ENCODE measurements at places on chromosomes 3 and 15.

- no peak for DNase-seq
These were observed 12.6 kb downstream of the RASGRP1 start for GRCh38 chr15:38551720-38552648.

DNA sequence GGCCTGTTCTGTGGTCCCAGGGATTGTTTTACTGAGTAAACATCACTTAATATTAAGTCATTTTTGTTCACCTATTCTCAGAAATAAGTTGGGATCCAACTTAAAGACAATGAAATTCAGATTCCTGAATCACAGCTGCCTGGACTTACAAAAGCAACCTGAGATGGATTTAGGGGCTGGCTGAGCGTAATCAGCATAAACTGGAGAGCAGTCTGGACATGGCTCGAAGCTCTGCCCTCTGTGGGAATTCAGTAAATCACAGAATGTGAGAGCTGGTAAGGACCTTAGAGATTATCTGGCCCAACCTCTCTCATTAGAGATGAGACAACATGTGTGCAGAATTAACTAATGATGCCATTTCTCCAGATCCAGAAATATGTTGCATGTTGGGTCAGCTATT is 23.7 kb downstream of the CCDC80 start:
- DNase-seq, result no peak

DNA sequence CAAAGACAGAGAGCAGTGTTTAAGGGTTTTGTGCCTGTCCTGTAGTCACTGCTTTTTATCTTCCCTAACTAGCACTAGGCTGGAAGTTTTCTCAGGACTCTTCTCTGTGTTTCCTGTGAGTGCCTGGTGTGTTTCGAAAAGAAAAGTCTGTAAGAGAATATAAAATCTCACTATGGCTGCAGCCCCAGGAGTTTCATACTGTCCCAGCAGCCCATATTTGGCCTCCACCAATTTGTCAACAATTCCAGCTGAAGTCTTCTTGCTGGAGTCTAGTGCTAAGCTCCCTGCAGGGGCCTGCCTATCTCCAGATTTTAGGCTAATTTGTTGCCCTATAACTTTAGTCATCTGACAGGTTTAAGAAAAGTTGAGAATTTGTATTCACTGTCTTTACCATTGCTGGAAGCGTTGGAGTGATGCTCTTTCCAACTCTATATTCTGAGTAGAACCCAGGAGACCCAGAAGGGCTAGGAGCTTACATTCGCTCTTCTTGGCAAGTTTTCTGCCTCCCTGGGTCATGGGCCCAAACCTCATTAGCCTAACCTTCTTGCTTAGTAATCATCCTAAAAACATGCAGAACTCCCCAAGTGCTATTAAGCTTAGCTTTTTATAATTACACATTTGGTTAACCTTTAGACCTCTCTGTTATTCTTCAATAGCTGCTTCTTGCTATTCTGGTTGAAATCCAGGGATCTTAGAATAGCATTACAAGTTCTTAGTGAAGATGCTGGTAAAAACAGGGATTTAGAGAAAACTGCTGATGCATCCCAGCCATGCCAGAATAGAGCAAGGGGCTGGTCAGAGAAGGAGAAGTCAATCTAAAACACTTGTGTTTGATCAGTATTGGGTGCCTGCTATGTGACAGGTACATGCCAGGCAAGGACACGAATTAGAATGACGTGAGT is 283.1 kb downstream of the NEK10 start:
- DNase-seq, result no peak

- DNase-seq, result no peak
These were observed 9.5 kb downstream of the SMAD3 start for GRCh38 chr15:67074886-67075229.

GRCh38 chr15:65980824-65981456 is 111.6 kb downstream of the RAB11A start:
- no peak for DNase-seq

DNA sequence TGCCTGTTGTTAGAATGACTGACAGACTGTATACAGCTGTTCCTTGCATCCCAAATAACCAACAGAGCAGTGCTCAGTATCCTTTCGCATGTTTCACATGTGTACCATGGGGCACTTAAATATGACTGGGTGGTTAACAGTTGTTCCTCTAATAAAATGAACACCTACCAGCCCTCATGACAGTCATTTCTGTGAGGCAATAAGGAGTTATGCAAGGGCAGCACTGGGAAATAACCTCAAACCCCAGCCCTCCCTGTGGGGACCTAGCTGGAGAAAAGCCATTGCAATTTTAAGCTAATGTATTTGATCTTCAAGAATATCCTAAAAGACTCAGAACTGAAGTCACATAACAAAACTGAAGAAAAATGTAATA is 7.3 kb downstream of the RFT1 start:
- DNase-seq, result no peak

DNA sequence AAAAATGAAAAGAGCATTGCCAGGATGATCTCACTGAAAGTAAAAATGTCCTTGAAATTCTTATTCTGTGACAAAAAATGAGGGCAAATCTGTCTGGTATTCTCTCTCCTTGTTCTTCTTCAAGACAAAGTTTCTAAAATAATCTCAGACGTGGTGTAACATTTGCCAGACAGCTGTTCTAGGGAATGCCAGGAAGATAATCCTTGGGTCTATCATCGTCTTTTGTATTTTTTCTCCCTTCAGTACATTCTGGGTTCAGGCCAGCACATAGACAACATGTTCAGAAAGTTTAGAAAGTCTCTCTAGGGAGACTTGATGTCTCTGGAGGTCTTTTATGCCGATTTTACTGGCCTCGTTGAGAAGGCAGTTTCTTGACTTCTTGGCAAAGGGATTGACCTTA is 121.2 kb upstream of the HES1 start:
- DNase-seq, result no peak

- DNase-seq, result no peak
These were observed 8.8 kb upstream of the MYO5A start for GRCh38 chr15:52537459-52537858.

GRCh38 chr3:48215466-48215865 is 7.8 kb upstream of the CAMP start:
- no peak for DNase-seq

DNA sequence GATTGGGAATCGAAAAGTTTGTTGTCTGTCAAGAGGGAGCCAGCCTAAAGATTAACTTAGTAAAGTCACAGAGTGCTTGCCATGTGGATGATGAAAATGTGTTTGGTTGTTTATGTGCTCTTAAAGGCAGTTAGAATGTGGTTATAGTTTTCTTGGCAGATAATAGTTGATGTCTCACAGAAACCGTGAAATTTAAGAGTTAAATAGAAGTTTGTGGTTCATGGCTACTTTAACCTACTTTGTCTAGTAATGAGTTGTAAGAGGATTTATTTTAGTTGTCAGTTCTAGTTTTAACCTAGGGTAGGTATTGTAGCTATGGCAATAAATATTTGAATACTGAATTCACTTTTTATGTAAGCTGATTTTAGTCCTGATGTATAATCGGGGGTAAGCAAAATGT is 36.4 kb upstream of the EIF3J start:
- DNase-seq, result no peak

DNA sequence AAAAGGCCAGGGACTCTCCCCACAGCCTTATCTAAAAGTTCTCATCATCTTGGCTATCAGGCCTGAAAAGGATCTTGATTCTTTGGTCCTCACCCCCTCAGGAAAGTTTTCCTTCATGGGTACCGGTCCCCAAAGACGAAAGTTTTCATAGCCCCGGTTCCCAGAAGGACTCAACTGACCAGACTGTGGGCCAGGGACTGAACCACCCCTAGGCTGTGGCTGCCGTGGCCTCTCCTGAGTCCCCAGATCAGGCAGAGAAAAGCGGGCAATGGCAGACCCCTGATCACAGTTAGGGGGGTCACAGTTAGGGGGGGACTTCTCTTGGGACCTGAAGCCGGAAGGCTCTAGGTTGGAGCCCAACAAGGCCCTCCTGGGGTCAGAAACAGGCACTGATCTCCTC is 54.8 kb downstream of the LHFPL4 start:
- DNase-seq, result no peak

DNA sequence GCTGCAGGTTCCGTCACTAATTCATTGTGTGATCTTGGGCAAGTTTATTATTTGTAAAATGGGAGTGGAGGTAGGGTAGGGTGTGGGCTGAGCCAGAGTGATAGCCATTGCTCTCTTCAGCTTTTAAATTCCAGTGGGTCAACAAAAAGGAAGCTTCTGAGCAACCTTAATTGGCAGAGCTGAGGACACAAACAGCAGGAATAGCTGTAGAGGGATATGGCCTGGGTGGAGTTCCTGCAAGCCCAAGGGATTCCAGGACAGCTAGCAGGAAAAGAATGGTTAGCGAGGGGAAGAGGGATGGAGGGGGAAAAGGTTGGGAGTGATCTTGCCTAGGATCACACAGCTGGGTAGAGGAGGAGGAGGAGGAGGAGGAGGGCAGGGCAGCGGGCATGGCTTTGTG is 11.4 kb downstream of the CCK start:
- no peak for DNase-seq

DNA sequence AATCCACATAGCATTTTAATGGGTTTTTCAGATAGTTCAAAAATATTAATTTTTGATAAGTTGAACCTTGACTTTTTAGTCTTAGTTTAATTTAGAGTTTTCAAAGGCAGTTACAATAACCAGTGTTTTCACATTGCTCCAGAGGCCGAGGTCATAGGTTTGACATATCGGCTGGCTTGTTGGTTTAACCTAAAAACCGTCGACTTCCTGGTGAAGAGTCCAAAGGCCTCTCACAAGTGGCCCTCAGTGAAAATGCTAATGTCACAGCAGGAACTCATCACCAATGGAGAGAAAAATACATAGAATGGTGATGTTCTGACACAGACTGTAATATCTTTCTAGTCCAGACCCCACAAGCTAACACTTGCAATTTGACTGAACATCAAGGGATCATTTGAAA is 642.3 kb downstream of the PLOD2 start:
- no peak for DNase-seq

DNA sequence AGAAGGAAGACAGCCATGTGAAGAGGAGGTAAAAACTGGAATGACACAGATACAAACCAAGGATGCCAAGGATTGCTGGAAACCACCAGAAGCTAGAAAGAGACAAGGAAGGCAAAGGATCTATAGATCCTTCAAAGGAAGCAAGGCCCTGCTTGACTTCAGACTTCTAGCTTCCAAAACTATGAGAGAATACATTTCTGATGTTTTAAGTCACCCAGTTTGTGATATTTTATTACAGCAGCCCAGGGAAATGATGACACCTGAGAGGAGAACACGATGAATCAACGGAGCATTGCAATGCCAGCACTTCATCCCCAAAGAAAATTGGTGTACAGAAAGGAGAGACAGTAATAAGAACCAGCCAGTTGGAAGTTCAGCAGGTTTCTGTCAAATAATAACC is 116.3 kb downstream of the MAGI1 start:
- DNase-seq, result no peak

DNA sequence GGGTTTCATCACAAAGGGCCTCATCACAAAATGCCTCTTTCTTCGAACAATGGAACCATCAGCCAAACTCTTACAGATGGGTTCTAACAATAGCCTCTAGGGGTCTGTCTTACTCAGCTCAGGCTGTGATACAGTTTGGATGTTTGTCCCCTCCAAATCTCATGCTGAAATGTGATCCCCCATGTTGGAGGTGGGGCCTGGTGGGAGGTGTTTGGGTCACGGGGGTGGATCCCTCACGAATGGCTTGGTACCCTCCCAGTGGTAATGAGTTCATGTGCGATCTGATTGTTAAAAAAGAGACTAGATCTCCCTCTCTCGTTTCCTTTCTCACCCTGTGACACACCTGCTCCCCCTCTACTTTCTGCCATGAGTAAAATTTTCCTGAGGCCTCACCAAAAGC is 47.9 kb upstream of the LIPC start:
- DNase-seq, result no peak

- DNase-seq, result no peak
These were observed 72.5 kb upstream of the ARHGEF3 start for GRCh38 chr3:56874269-56874668.

- no peak for DNase-seq
These were observed 1.9 kb downstream of the NFKBIZ start for GRCh38 chr3:101851072-101851770.

DNA sequence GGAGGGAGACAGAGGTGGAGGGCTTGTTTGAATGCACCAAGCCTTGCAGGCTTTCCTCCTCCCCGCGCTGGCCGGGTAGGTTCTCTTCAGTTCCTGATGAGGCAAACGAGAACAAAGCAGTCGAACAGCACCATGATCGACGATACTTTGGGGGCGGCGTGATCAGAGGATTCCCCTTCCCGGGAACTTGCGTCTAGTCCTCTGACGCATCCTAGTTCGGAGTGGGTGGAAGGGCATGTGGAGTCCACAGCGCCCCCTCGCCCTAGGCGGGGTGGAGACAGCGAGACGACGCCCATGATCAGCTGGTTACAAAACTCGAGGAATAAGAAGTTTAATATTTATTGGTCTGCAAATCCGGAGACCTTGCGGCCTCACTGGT is 452 bp upstream of the SV2B start:
- DNase-seq, result no peak

DNA sequence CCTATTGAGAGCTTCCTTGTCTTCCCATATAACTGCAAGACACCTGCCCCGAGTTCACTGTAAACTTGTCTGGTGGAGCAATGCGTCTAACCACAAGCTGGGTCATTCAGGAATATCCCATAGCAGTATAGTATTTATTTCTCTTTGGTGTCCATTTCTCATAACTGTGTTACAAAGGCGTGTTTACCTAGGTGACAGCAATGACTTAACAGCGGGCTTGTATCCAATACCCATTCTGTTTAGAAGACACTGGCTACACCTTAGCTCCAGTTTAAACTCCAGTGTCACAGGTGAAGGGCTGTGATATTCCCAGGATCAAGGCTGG is 24.3 kb downstream of the ATP10A start:
- DNase-seq, result no peak

GRCh38 chr3:187017511-187018230 is 87.3 kb downstream of the ST6GAL1 start:
- no peak for DNase-seq

- DNase-seq, result no peak
These were observed 278.3 kb downstream of the CHL1 start for GRCh38 chr3:474828-475227.

GRCh38 chr15:81384891-81385720 is 11.1 kb upstream of the TMC3 start:
- no peak for DNase-seq

GRCh38 chr3:6717026-6717943 is 143.6 kb upstream of the GRM7 start:
- no peak for DNase-seq

DNA sequence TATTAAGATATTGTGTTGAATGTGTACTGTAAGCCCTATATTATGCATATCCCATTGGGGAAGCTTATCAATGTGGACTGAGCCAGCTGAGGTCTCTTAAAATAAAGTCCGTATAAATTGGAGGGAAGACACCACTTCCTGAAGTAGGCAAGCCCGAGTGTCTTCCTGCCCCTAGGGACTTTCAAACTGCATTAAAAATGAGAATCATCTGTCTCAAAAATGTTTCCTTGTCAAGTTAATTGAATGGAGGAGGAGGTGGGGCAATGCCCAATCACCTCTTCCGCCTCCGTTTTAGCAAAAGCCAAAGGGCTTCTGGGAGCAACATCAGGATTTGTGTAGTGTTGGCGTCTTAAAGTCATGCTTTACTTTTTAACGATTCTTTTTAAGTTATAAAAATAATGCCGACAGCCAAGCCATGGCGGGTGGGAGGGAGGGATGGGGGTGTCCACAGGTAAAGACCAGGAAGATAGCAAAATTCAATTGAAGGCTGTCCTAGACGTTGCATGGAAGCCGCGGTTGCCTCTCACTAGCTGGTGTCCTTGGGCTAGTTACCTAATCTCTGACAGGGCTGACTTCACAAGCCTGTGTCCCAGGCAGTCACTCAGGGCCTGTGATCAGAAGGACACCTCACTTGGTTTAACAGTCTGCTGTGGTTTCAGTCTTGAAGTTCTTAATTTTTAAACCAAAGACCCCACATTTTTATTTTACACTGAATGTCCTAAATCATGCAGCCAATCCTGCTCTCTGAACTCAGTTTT is 524.9 kb upstream of the PROK2 start:
- DNase-seq, result no peak

- peak; percentile 1 for DNase-seq
These were observed 51.6 kb upstream of the CMTM7 start for GRCh38 chr3:32340039-32340438.
